ENCODE measurements at places on chromosomes 13 and 19.

DNA sequence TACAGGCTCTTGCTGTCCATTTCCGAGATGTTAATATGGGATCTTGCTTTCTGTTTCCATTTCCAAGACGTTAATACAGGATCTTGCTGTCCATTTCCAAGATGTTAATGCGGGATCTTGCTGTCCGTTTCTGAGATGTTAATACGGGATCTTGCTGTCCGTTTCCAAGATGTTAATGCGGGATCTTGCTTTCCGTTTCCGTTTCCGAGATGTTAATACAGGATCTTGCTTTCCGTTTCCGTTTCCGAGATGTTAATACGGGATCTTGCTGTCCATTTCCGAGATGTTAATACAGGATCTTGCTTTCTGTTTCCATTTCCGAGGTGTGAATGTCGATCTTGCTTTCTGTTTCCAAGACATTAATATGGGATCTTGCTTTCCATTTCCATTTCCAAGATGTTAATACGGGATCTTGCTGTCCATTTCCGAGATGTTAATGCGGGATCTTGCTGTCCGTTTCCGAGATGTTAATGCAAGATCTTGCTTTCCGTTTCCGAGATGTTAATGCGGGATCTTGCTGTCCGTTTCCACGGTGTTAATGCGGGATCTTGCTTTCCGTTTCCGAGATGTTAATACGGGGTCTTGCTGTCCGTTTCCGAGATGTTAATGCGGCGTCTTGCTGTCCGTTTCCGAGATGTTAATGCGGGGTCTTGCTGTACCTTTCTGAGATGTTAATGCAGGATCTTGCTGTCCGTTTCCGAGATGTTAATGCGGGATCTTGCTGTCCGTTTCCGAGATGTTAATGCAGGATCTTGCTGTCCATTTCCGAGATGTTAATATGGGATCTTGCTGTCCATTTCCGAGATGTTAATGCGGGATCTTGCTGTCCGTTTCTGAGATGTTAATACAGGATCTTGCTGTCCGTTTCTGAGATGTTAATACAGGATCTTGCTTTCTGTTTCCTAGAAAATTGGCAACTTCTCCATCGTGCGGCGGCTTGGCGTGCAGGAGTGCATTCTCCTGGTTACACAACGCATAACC is 38.3 kb downstream of the PEX11G start:
- peak; percentile 38 for DNase-seq

DNA sequence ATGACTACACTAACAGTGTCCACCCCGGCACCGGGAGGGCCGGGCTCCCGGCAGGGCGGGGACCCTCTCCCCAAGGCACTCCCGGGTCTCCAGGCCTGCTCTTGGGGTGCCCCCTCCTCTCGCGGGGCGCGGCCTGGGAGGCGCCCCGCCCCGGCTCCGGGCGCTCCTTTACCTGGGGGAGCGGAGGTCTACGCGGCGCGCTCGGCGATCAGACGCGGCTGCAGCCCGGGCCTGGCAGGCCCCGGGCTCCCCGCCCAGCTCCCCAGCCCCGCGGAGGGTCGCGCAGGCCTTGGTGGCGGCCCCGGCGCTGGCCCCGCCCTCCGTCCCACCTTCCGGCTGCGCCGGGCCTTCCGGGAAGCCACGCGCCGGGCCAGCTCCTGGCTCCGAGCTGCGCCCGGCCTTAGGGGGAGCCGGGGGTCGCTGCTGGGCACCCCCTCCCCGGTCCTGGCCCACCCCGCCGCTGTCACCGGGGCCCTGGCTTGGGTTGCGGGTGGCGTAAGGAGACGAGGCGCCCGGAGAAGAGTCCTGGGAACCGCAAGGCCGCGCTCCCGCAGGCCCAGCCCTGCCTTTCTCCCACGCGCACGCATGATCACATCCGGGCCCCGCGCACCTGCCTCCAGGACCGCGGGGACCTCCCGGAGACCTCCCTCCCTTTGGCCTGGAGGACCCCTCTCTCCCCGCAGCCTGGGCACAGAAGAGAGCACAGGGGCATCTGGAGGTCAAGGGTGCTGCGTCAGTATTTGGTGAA is at the start of gene C19orf12:
C19orf12 (minus strand) TSS at position 309 of the 748 bp plus-strand sequence. CDS start 6,848 bp downstream, outside the sequence.
- DNase-seq: peak; percentile 44

GRCh38 chr19:44613295-44614178 is at the start of gene IGSF23:
Gene IGSF23 (plus strand): TSS chr19:44613563. CDS start chr19:44613646, 83 bp downstream.
- no peak for DNase-seq

DNA sequence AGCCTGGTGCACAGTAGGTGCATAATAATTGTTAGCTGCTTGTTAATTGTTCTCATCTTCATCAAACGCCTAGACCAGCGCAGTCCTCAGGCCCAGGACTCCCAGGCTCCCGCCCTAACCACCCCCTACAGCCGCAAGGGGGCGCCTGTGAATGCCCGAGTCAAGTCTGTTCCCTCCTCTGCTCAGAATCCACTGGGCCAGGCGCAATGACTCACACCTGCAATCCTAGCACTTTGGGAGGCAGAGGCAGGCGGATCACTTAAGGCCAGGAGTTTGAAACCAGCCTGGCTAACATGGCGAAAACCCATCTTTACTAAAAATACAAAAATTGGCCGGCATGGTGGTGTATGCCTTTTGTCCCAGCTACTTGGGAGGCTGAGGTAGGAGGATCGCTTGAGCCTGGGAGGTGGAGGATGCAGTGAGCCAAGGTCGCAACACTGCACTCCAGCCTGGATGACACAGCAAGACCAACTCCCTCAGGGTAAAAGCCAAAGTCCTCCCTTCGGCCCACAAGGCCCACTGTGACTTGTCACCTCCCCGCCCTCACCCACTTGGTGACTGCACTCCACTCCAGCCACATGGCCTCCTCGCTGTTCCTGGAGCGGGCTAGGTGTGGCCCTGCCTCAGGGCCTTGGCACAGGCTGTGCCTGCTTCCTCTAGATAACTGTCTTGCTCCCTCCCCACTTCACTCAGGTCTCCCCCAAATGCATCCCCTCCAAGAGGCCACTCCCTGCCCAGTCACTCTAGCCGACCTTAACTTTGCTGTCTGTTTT is 9.1 kb downstream of the ZNF653 start:
- DNase-seq: peak; percentile 87

GRCh38 chr19:12647490-12648071 is 19.0 kb downstream of the MAN2B1 start:
- peak; percentile 56 for DNase-seq

- DNase-seq: no peak
Measured at GRCh38 chr19:47419030-47419783, at the start of gene MEIS3. Gene MEIS3 (minus strand): TSS chr19:47419527. CDS start chr19:47419081, 446 bp downstream.

DNA sequence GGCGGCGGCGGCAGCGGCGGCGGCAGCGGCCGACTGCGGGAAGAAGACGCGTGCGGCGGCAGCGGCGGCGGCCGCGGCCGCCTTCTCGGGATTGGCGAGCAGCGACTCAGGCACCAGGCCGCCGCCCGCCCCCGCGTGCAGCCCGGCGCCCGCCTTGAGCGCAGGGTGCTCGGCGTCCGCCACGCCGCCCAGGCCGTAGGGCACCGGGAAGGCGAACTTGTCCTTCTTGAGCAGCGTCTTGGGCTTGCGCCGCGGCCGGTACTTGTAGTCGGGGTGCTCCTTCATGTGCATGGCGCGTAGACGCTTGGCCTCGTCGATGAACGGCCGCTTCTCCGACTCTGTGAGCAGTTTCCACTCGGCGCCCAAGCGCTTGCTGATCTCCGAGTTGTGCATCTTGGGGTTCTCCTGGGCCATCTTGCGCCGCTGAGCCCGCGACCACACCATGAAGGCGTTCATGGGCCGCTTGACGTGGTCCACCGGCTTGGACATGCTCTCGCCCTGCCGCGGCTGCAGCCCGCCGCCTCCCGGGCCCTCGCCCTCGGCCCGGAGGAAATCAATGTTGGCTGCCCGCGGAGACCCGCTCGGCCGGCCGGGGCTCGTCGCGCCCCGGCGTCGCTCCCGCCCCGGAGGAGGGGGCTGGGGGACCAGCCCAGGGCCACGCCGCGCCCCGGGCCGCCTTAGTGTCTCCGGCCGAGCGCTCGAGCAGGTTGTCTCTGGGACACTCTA is 621 bp downstream of the SOX21 start:
- DNase-seq: peak; percentile 49

DNA sequence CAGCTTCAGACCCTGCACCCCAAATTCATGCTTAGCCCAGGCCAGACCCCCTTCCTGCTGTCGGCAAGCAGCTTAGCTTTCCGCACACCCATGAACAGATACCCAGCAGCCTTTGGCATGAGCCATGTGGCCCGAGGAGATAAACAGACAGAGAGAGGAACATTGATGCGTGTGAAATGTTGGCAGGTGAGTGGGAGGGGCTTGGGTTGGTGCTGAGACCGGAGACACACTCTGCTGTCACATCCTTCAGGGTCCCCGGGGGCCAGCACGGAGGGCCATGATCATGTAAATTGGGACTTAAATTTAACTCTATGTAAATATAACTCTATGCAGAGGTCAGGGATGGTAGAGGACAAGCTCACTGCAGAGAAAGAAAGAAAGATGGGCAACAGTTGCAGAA is 1.5 kb downstream of the CD22 start:
- no peak for DNase-seq

DNA sequence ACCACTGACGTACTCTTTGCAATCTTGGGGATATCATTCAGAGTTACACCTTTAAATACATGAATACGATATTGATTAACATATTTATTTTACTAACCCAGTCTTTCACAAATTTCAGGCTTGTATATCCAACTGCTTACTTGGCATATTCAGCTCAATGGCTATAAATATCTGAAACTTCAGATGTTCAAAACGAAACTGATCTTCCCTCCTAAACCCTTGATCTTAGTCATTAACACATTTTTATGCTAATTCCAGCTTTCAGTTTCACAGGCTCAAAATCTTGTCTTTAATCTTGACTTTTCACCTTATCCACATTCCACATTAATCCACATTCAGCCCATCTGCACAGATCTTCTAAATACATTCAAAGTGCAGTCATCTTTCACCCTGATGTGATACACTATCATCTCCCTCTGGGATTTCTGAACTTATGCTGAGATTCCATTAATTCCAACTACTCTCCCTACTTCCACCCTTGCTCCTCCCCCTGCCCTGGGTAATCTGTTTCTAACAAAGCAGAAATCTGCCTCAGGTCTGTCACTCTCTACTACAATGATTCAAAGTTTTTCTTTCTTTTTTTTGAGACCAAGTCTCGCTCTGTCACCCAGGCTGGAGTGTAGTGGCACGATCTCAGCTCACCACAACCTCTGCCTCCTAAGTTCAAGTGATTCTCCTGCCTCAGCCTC is 387.2 kb downstream of the GPC5 start:
- no peak for DNase-seq

GRCh38 chr13:28495538-28496187 is 735 bp upstream of the FLT1 start:
- peak; percentile 70 for DNase-seq

DNA sequence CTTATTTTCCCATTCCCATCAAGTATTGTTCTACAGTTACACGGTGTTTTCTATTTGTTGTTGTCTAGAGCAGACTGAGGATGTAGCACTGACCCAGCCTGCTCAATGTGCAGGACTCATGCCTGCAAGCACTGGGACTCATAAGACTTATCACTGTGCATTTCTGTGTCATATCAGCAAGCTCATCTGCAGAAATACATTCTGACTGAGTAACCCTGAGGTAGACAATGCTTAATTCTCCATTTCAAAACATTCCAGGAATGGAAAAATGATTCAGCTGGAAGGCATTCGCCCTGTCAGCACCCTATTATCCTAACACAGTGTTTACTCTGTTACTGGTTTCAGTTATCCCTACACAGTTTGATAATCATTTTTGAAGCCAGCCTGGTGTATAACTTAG is 2506.4 kb downstream of the PCDH9 start:
- DNase-seq: peak; percentile 94

GRCh38 chr13:49110122-49110912 is 109.8 kb upstream of the MLNR start:
- peak; percentile 91 for DNase-seq

DNA sequence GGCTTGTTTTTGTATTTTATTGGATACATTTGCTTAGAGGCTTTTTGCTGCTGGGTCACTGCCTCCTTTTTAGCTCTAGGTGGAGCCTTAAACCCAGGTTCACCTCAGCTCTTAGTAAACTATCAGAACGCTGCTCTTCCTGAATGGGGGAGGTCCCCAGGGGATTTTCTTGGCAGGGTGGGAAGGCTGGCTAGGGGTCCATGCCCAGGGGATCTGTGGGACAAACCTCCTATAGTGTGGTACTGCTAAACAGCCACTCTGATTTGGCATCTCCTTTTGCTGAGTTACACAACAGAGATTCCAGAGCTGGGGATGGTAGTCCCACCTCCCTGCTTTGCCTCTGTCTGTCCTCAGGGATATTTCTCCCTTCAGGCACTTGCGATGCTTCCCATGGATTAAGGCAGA is 204.9 kb downstream of the ZIC5 start:
- no peak for DNase-seq

DNA sequence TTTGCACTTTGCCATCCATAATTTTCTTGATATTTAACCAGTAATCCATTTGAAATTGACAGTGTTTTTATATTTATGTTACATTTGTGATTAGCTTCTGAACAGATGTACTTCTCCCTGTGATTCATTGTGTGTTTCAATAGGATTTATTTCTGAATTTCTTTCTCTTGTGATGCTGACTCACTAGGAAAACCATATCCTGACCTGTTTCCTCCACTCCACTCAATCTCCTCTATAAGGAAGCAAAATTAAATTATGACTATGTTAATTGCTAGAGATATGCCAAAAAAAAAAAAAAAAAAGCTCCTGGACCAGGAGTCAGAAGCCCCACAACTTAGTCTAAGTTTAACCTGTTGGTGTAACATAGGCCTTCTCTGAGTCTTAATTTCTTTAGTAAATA is 614.6 kb upstream of the SPRY2 start:
- DNase-seq: peak; percentile 81

GRCh38 chr19:18939922-18940768 is 872 bp downstream of the HOMER3 start:
- peak; percentile 40 for DNase-seq

DNA sequence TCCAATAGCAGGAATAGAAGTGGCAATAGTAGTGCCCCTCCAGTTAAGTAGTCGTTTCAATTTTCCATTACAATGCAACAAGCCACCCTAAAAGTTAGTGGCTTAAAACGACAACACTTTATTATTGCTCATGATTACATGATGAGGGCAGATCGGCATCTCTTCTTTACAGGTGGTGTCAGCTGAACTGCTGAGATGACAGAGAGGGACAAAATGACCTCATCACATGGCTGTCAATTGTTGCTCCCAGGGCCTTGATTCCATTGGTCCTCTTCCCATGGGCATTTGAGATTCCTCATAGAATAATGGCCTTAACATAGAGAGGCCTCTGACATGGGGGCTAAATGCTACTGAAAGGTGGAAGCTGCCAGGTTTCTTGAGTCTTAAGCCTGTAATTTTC is 679.8 kb upstream of the KLHL1 start:
- DNase-seq: no peak

GRCh38 chr19:8088752-8089663 is 36.4 kb downstream of the CCL25 start:
- no peak for DNase-seq
